ENCODE measurements at places on chromosomes 5 and 9. TPM values are rescaled to one million over a fixed set of nuclear protein-coding genes. Genes with fewer than 3 reads are reported as not detected.

- H3K36me3 ChIP-seq: peaks cover 55% of the 10 kb centered on the region
- H3K4me1 ChIP-seq: peaks cover 31% of the 10 kb centered on the region
- no peak overlapping the region for H3K4me3 ChIP-seq
- DNase-seq: peak; percentile 53
- no peaks in the 10 kb centered on the region for H3K27me3 ChIP-seq
These were observed 10.2 kb downstream of the MGAT1 start for GRCh38 chr5:180792287-180792964.

GRCh38 chr9:68719847-68720246 lies 14.8 kb downstream of the PIP5K1B start:
- H3K4me3 ChIP-seq: no peak overlapping the region
- H3K4me1 ChIP-seq: peaks cover 6% of the 10 kb centered on the region
- H3K27me3 ChIP-seq: no peaks in the 10 kb centered on the region

DNA sequence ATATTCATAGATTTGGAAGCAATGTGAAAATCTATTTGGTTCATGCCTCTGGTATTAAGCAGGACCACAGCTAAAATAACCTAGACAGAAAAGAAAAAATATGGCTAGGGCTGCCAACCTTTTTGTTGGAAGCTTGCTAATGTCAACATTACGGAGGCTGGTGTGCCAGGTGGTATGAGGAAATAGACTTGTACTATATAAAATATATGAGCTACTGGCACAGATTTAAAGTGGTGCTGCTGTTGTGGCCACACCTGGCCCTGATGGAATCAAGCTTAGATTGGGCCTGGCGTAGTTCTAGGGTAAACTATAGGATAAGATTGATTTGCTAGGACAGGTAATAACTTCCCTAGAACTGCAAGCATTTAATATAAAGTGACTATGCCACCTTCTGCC lies 10.6 kb upstream of the PARP8 start:
- no peaks in the 10 kb centered on the region for H3K36me3 ChIP-seq
- H3K4me1 ChIP-seq: no peaks in the 10 kb centered on the region
- no peak overlapping the region for H3K27ac ChIP-seq
- H3K4me3 ChIP-seq: no peak overlapping the region

- peaks cover 81% of the 10 kb centered on the region for H3K4me1 ChIP-seq
- H3K27ac ChIP-seq: peak overlapping the region; percentile 83
- no peak for DNase-seq
- no peaks in the 10 kb centered on the region for H3K36me3 ChIP-seq
- no peak overlapping the region for H3K4me3 ChIP-seq
- no peaks in the 10 kb centered on the region for H3K27me3 ChIP-seq
These were observed 140.3 kb upstream of the IER5L start for GRCh38 chr9:129318121-129319075.

- no peak for DNase-seq
- H3K27me3 ChIP-seq: no peaks in the 10 kb centered on the region
These were observed 15.7 kb downstream of the PAEP start for GRCh38 chr9:135577256-135577655.

DNA sequence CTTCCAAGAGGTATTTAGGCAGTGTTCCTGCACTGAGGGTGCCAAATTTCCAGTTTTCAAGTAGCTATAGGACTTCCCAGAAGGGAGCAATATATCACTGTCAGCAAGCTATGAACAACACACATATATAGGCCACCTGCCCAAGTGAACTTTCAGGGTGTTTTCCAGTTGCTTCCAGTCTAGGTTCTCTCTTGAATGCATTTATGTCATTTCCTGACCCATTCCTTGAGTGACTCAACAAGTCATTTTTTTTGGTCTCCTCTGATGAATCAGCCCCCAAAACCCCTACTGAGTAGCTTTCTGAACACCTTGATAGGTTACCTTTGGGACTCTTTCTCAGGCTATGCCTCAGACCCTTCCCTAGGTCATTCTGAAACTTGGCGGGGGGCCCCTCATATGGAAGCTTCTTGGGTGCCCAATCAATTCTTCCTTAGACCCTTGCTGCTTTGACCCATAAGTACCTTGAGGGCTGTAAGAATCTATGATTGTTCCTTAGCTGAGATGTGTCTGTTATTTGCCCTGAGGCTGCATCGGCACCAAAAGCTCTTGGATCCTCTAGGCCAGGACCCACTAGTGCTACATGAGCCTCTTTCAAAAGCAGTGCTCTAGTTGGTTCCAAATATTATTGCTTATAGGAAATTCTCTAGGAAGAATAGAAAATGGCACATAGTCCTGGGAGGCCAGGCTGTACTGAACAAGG lies 12.4 kb downstream of the DNAJB5 start:
- DNase-seq: peak; percentile 78
- H3K27me3 ChIP-seq: no peaks in the 10 kb centered on the region
- H3K36me3 ChIP-seq: peaks cover 9% of the 10 kb centered on the region
- peaks cover 26% of the 10 kb centered on the region for H3K4me1 ChIP-seq
- no peak overlapping the region for H3K4me3 ChIP-seq

- H3K4me3 ChIP-seq: peak overlapping the region; percentile 25
- H3K4me1 ChIP-seq: peaks cover 10% of the 10 kb centered on the region
- no peak for DNase-seq
- no peaks in the 10 kb centered on the region for H3K27me3 ChIP-seq
- no peak overlapping the region for H3K27ac ChIP-seq
These were observed 44.5 kb upstream of the PRSS3 start for GRCh38 chr9:33750839-33751339.

DNA sequence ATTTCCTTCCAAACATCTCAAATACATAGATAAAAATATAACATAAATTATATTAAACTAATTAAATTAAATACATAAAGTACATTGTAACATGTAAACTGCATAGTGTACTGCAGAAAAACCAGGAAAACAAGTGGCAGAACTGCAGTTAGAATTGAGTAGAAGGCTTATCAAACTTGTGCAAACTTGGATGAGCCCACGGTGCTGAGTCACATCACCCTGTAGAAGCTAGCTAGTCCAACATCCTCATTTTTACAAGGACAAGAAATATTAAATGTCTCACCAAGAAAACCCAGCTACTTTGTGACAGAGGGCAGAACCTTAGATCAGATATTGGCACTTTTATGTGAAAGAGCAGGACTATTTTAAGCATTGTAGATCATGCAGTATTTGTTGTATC lies 807.9 kb upstream of the NUDT12 start:
- H3K36me3 ChIP-seq: no peaks in the 10 kb centered on the region
- H3K27me3 ChIP-seq: no peaks in the 10 kb centered on the region
- DNase-seq: no peak
- no peak overlapping the region for H3K4me3 ChIP-seq
- H3K27ac ChIP-seq: no peak overlapping the region
- no peaks in the 10 kb centered on the region for H3K4me1 ChIP-seq

DNA sequence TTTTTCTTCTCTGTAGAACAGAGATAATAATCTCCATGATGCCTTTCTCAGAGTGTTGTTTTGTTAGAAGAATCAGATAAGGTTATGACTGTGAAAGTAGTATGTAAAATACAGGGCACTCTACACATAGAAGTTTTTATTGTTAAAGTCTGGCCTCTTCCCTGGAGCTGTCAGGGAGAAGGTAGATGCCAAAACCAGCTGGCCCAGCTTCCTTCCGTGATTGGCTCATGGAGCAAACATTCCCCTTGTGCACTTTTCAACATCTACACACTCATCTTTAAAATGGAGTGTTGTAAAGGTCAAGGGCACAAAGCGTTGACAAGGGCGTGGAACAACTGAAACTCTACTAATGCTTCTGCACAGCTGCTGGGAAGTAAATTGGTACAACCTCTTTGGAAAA lies 7.4 kb upstream of the RNF183 start:
- DNase-seq: no peak
- no peak overlapping the region for H3K4me3 ChIP-seq
- peaks cover 12% of the 10 kb centered on the region for H3K4me1 ChIP-seq
- no peak overlapping the region for H3K27ac ChIP-seq

DNA sequence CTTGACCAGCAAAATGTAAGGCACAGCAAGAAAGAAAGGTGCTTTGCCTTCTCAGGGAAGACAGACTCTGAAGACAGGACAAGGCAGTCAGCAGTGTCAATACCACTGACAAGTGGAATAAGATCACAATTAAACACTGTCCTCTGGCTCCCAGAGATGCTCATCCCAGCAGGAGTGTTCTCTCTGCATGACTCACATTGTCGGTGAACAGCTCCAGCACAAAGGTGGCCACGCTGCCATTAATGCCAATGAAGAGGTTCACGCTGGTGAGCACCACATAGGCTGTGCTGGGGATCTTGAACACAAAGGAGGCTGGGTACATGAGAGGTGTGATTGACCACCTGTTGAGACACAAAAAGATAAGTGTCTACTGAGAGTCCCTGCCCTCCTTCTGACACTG lies 31.9 kb downstream of the NIPSNAP3B start:
- H3K4me1 ChIP-seq: no peaks in the 10 kb centered on the region
- H3K27ac ChIP-seq: no peak overlapping the region
- no peak overlapping the region for H3K4me3 ChIP-seq

DNA sequence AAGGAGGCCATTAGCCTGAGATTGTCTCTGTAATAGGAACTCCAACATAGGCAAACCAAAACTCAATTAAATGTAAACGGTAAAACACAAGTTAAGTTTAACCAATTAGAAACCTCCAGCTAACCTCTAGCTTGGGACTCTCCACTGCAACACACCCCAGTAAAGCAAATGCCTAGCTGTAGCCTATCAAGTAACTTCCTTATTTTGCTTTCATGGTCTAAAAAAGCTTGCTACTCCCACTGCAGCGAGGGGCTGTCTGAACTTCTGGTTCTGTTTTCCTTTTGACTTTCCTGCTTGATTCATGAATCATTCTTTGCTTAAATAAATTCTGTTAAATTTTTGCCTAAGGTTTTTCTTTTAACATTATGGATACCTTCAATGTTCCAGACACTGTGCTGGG lies 24.4 kb upstream of the C5orf46 start:
- no peaks in the 10 kb centered on the region for H3K27me3 ChIP-seq
- H3K27ac ChIP-seq: no peak overlapping the region
- no peaks in the 10 kb centered on the region for H3K4me1 ChIP-seq

GRCh38 chr9:111810908-111811307 lies 16.2 kb upstream of the SHOC1 start:
- H3K36me3 ChIP-seq: no peaks in the 10 kb centered on the region
- no peak overlapping the region for H3K27ac ChIP-seq
- H3K27me3 ChIP-seq: no peaks in the 10 kb centered on the region
- H3K4me1 ChIP-seq: no peaks in the 10 kb centered on the region
- no peak for DNase-seq

GRCh38 chr5:107251151-107251550 lies 419.6 kb downstream of the EFNA5 start:
- H3K4me3 ChIP-seq: no peak overlapping the region
- H3K27me3 ChIP-seq: no peaks in the 10 kb centered on the region
- no peak for DNase-seq

DNA sequence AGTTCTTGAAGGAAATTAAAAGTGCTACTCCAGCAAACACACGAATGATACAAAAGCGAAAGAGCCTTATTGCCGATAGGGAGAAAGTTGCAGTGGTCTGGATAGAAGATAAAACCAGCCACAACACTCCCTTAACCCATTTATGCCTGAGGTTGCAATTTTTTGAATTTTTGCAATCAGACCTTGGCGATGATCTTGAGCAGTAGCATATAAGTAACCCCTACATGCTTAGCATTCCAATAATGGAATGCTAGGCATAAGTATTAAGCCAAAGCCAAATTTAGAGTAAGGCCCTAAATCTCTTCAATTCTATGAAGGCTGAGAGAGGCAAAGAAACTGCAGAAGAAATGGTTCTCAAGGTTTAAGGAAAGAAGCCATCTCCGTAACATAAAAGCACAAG lies 153.5 kb downstream of the SLC28A3 start:
- H3K36me3 ChIP-seq: no peaks in the 10 kb centered on the region
- H3K4me1 ChIP-seq: peaks cover 7% of the 10 kb centered on the region
- no peak for DNase-seq
- no peak overlapping the region for H3K4me3 ChIP-seq

DNA sequence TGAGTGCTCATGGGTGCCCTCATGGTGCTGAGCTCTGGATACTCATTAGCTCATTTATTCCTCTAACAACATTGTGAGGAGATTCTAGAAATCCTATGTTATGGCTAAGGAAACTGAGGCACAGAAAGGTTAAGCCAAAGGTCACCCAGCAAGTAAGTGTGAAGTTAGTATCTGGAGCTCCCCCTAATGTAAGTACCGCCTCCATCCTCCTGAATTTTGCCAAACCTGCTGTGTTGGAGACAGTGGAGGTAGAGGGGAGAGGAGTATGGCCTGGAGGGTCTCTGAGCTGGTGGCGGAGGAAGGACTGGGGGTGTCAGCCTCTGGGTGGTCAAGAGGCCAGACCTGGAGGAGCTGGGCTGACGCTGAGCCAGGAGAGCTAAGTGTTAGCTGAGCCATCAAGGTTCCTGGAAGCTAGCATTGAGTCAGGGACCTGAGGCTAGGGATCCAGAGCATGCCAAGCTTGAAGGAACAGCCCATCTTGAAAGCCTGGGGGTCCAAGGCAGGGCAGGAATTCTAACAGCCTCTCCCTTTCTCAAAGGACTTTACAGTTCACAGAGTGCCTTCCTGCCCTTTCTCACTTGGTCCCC lies 114.8 kb downstream of the RGS3 start:
- H3K27me3 ChIP-seq: no peaks in the 10 kb centered on the region
- no peak for DNase-seq

DNA sequence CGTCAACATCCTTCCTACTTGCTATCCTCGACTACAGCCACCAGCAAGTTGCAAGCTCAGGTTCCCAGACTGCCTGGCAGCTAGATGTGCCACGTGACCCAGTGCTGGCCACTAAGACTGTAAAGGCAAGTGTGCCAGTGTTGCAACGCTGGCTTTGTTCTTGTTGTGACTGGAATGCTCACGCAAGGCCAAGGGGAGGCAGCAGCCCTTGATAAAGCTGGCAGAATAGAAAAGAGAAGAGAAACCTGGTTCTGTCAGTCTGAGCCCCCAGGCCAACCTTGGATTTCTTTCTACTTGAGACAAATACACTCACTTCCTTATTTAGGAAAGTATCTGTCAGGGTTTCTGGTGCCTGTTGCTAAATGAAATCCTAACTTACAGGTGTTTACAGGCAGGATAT lies 113.0 kb downstream of the KLHL3 start:
- peaks cover 4% of the 10 kb centered on the region for H3K4me1 ChIP-seq
- no peaks in the 10 kb centered on the region for H3K27me3 ChIP-seq
- H3K36me3 ChIP-seq: peaks cover 2% of the 10 kb centered on the region
- H3K4me3 ChIP-seq: no peak overlapping the region
- no peak overlapping the region for H3K27ac ChIP-seq

- no peaks in the 10 kb centered on the region for H3K36me3 ChIP-seq
- no peak for DNase-seq
- no peak overlapping the region for H3K27ac ChIP-seq
- H3K4me3 ChIP-seq: no peak overlapping the region
These were observed 117.7 kb downstream of the STARD4 start for GRCh38 chr5:111394586-111394985.

The PCDHGB7 gene
- 14.5 TPM for total RNA-seq

The DEPDC1B gene
- 0.17 TPM for total RNA-seq

The NAIP gene
- total RNA-seq: 17.9 TPM

The GFI1B gene
- not detected for total RNA-seq

The NPR3 gene
- total RNA-seq: 2.1 TPM

The SPATA31C1 gene
- not detected for total RNA-seq

The PALM2AKAP2 gene
- 2.3 TPM for total RNA-seq

The CSNK1G3 gene
- total RNA-seq: 53.2 TPM

The IL5 gene
- total RNA-seq: not detected

The TNFSF8 gene
- 0.83 TPM for total RNA-seq

The PHYHD1 gene
- 10.4 TPM for total RNA-seq

The CDH10 gene
- 0.23 TPM for total RNA-seq

The PCDHGA12 gene
- 11.2 TPM for total RNA-seq

The NOP16 gene
- 23.4 TPM for total RNA-seq

The C5orf34 gene
- 1.3 TPM for total RNA-seq

The ANKRD18B gene
- total RNA-seq: not detected

The RANBP3L gene
- total RNA-seq: 2.2 TPM

Measured in esophagus muscularis mucosa (tissue), 4 donors.